ENCODE measurements at places on chromosomes 12 and 14.

GRCh38 chr14:35298351-35298750 lies 6.2 kb downstream of the PSMA6 start:
- no peak for DNase-seq

GRCh38 chr12:124617615-124618014 lies 50.2 kb upstream of the NCOR2 start:
- DNase-seq: no peak

DNA sequence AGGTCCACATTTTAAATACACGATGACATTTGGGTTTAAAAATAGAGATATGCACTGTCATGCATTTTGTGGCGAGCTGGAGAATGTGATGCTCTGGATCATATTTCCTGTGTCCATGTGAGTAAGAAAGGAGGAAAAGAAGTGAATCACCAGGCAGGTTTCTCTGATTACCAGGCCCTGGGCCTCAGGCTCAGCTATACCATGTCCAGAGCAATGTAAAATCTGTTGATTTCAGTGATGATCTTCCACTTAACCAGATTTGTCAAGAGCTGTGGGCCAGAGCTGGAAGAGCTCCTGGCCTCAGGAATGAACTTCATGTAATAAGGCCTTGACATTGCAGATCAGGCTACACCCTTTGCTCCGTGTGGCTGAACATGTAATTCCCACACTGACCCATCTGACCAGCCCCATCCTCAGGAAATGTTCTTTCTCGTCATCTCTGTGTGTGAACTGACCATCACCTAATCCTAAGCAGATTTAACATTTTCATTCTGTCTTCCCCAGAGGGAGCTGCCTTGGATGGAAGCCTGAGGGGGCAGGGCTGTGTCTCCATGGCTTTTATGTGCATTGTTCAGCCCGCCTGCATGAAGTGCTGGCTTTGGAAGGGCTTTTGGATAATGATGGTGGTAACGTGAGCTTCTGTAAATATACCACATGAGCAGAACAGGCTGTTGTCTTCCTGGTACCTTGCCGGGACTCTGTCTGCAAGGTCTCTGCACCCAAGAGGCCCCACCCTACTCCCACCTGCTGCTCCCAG lies 54.5 kb downstream of the CRACR2A start:
- DNase-seq: no peak

GRCh38 chr12:116736962-116737773 lies 701 bp downstream of the SPRING1 start:
- no peak for DNase-seq

- no peak for DNase-seq
Measured at GRCh38 chr14:97709552-97709951, 912.4 kb downstream of the VRK1 start.

- no peak for DNase-seq
Measured at GRCh38 chr14:104026024-104026423, 59.5 kb upstream of the ASPG start.

DNA sequence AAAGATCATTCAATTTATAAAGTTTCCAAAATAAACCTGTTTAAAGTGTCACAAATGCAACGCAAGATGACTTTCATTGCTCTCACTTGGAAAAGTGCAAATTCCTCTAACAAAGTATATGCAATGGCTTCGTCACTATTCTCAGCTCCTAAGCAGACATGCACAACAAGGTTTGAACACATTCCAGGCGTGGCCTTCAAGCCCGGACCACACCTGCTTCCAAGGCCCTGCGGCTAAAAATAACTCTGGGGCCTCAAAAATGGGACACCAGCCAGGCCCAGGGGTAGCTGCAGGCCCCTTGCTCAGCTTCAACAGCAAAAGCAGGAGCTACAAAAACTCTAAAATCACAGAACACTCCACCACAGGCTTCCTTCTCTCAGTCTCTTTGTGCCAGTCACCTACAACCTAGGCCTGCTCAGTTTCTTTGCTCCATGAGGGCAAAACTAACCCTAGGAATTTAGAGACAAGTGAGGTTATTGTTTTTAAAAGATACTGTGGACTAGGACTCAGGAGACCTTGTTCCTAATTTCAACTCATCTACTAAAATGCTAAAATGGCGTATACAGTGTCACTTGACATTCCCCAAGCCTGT lies 29.3 kb downstream of the DUSP16 start:
- no peak for DNase-seq

GRCh38 chr12:50132505-50133135 lies 20.6 kb downstream of the COX14 start:
- DNase-seq: no peak

DNA sequence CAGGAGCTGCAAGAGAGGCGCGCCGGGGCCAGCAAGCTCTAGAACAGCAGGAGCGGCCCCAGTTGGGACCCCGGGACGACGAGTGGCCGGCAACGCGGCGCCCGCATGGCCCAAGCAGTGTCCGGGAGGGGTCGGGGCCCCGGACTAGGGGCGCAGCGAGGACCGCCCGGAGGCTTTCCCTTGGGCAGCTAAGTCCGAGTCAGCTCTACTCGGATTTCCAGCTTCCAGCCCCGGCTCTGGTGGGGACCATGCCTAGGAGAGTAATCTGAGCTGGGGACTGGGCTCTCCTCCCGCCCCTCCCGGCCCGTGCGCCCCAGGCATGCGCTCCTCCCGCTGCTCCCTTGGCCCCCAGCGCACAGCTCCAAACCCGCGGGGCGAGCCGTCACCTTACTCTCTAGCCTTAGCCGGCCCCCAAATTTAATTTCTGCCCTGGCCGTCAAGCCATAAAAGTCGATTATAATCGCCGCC lies 41.6 kb upstream of the CAPRIN2 start:
- DNase-seq: no peak

DNA sequence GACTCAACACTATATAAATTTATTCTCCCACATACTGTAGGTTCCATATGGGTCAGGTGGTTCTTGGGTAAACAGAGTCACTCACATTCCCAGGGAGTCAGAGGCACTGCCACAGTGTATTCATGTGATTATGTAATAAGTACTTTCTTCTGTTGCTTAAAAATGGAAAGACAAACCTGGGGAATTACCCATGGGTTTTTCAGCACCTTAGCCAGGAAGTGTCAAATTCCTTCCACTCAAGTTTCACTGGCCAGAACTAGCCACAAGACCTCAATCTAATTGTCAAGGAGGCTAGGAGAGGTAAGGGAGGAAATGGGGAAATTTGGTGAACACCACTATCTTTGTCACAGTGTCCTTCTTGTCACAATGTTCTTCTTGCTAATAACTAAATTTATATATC lies 333.2 kb upstream of the MDGA2 start:
- DNase-seq: no peak

Data from neural crest cell (in vitro differentiated cells).